ENCODE measurements at places on chromosomes 3 and 15.

GRCh38 chr3:188242436-188243123 is 88.6 kb downstream of the LPP start:
- peak; percentile 90 for DNase-seq

GRCh38 chr3:127000761-127001160 is 17.8 kb downstream of the PLXNA1 start:
- DNase-seq, result no peak

GRCh38 chr15:85743392-85744055 is 51.2 kb downstream of the KLHL25 start:
- DNase-seq, result no peak

DNA sequence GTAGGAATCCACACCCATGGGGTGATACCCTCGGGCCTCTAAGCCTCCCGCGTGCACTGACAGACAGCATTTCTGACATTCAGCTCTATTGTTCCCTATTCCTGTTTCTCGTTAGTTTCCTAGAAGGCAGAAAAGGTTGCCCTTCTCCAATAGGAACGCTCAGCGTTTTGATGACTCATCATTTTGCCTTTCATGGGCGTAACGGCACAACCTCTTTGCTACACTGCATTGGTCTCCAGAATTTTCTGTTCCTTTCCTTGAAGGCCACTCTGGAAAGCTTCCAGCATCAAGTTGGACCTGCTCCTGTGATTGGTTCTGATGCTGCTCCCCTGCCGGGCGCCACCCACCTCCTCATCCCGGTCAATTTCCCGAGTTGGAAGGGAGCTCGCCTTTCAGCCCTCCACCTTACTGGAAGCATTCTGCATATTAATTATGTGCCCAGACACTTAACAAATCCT is 13.0 kb upstream of the TNK2 start:
- no peak for DNase-seq

DNA sequence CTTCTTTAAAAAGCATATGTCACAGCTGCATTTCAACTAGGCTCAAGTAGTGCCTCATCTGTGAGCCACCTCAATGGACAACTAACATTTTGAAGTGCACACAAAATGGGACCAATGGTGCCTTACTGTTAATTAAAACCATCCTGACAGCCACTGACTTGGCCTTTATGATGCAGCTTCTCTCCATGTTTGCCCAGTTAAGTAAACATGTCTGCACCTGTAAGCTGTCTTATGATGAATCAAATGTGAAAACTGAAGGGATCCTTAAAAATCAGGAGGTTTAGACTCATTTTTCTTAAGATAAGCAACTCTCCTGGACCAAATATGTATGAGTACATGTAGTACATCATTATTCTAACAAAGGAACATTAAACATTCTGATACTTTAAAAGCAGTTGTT is 861.6 kb downstream of the ROBO1 start:
- no peak for DNase-seq

Data from NAMALWA (cell line).